ENCODE measurements at places on chromosomes 2 and 18. TPM values are rescaled to one million over a fixed set of nuclear protein-coding genes. Genes with fewer than 3 reads are reported as not detected.

Gene TET3
- 53.4 TPM for total RNA-seq

Gene GPR45
- total RNA-seq, result not detected

DNA sequence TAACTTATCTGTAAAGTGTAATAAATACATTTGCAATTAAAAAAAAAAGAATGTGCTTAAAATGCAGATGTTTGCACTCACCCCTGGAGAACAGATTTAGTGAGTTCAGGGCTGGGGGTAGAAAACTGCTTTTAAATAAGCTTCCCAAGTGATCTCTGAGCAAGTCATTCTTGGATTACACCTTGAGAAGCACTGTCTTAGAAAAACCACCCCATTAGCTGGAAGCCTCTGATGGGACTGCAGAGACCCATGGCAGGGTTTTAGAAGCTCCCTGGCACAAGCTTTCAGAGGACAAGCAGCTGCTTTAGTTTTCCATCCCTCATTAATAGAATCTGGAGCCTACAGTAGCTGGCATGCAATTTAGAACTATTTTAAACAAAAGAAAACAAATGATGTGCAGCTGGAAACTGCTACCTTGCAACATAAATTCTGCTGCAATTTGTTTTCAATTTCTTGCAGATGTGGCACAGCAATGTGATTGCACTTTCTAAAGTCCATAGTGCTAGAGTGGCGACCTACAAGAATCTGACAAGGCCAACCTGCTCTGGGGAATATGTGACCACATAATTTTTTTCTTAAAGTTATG is 141.5 kb downstream of the CDC42EP3 start:
- no peaks in the 10 kb centered on the region for H3K36me3 ChIP-seq
- no peaks in the 10 kb centered on the region for H3K4me1 ChIP-seq
- H3K4me3 ChIP-seq, result no peak overlapping the region
- no peak for DNase-seq

GRCh38 chr18:58239879-58240278 is 195.9 kb downstream of the NEDD4L start:
- no peak overlapping the region for H3K4me3 ChIP-seq
- peaks cover 18% of the 10 kb centered on the region for H3K4me1 ChIP-seq
- H3K36me3 ChIP-seq, result no peaks in the 10 kb centered on the region
- peak overlapping the region; percentile 55 for H3K27ac ChIP-seq
- no peaks in the 10 kb centered on the region for H3K27me3 ChIP-seq

- H3K27ac ChIP-seq, result no peak overlapping the region
- no peak overlapping the region for H3K4me3 ChIP-seq
- no peaks in the 10 kb centered on the region for H3K4me1 ChIP-seq
- no peaks in the 10 kb centered on the region for H3K36me3 ChIP-seq
Observed at GRCh38 chr2:49286045-49286444, 131.7 kb upstream of the FSHR start.

GRCh38 chr2:99636144-99637034 is 146.6 kb upstream of the REV1 start:
- H3K27ac ChIP-seq, result peak overlapping the region; percentile 26
- no peaks in the 10 kb centered on the region for H3K27me3 ChIP-seq
- H3K4me3 ChIP-seq, result no peak overlapping the region
- peak; percentile 89 for DNase-seq

DNA sequence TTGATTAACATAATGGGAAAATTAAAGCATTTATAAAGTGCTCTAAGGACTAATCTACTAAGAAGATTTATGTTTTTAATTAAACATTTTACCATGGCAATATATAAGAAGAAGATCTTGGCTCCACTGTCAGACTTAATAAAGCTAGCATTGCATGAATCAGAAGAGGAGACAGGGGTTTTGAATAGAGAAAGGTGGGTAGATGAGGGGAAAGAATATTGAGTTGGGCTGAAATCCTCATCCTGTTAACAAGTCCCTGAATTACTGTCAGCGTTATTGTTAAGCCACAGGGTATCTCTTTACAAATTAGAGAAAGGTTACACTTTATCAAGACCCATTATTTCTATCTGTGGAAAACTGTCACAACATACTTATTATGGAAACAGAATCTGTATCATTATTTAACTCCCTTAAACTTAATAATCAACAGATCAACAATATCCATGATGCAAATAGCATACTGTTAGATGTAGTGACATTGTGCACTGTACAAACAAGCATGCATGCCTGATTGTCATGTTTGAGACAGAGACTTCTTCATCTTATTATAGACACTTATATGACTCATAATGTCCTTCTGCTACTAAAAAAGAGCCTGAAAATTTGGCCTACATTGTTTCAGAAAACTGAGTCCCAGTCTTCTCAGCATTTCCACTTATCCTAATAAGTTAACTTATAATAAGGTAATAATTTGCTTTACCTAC is 304.1 kb downstream of the NRXN1 start:
- no peaks in the 10 kb centered on the region for H3K36me3 ChIP-seq
- no peaks in the 10 kb centered on the region for H3K4me1 ChIP-seq
- DNase-seq, result no peak
- no peak overlapping the region for H3K27ac ChIP-seq

- no peaks in the 10 kb centered on the region for H3K36me3 ChIP-seq
- peak overlapping the region; percentile 35 for H3K27ac ChIP-seq
- DNase-seq, result peak; percentile 87
- H3K4me3 ChIP-seq, result no peak overlapping the region
- peaks cover 13% of the 10 kb centered on the region for H3K4me1 ChIP-seq
Observed at GRCh38 chr2:23563673-23564614, 179.0 kb downstream of the KLHL29 start.

Data from upper lobe of left lung (tissue), 6 donors.